ENCODE measurements at places on chromosomes 13 and 19.

DNA sequence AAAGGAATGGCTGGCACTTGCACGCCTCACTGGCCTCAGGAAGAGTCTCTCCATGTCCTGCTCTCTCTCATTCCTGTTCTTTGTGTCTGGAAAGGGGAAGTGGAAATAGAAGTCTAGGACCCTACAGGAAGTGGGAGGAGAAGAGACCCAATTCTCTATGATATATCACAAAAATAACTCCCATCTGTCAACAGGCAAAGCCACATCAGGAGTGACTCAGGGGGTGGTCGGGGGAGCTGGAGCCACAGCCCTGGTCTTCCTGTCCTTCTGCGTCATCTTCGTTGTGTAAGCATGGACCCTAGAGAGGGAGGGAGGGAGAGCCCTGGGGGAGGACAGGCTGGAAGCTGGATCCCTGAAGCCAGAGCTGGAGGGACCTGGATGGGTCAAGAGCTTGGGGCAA, 3.0 kb downstream of the SIGLEC9 start:
- DNase-seq, result no peak

GRCh38 chr19:50341091-50341564, 12.0 kb upstream of the KCNC3 start:
- no peak for DNase-seq

DNA sequence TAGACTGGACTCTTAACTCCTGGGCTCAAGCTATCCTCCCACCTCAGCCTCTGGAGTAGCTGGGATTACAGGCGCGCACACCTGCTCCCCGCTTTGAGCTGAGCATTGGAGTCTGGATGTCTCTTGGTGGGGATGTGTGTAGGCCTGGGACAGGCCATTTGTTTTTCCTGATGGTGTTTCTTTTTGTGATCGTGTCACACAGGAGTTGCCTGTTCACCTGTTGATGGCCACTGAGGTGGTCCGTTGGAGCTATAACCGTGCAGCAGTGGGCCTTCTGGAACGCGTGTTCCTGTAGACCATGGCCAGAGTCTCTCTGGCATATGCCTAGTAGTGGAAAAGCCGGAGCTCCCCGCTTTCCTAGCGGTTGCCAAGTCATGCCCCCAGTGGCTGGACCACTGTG, 3.5 kb downstream of the PAK4 start:
- no peak for DNase-seq

- no peak for DNase-seq
Measured at GRCh38 chr19:45187421-45188100, 9.0 kb downstream of the BLOC1S3 start.

DNA sequence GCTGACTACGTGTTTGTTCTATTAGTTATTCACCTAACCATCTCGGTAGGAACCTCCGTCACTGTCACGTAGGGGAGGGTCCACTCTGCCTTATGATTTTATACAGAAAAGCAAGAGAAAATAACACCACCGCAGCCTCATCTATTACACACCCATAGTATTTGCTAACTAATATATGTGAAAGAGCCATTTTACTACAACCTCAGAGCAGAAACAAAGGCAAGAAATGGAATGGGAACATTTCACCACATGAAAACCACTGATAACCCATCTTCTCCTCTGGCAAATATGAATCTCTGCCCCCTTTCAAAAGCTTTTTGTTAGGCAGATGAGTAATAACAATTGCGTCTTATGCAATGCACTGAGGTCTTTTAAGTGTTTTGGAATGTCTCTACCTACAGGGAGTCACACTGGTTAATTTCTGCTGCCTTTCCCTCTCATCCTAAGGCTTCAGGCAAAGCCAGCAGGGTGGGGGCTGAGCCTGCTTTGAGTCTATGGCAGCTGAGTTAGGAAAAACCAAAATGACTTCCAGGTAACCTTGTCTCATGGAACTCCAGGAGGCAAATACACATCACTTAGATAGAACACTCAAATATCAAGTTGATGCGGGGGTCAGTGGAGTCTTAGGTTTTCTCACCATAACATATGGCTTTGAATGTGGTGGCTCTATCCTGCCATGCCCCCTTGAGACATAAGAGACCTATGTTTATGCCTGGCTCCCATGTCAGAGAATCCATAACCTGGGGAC, 15.0 kb downstream of the TSHZ3 start:
- no peak for DNase-seq

- no peak for DNase-seq
Measured at GRCh38 chr13:89846926-89847585, 1500.4 kb upstream of the MIR17HG start.

DNA sequence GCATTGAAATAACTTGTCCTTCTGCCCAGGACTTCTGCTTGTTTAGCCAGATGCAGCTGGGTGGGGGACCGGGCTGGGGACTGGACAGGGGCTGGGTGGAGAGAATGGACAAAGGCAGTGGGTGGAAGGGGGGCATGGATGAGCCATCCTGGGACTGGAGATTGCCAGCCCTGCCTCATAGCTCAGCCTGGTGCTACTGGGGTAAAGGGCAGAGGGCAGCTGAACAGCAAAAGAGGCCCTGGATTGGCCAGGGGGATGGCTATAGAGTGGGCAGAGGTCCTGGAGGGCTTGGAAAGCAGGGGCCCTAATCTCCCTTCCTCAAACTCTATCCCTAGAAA, 17.7 kb upstream of the PLAUR start:
- no peak for DNase-seq

GRCh38 chr13:36834299-36834698, 15.3 kb downstream of the RFXAP start:
- DNase-seq, result no peak
